ENCODE measurements at places on chromosomes 6 and 20.

DNA sequence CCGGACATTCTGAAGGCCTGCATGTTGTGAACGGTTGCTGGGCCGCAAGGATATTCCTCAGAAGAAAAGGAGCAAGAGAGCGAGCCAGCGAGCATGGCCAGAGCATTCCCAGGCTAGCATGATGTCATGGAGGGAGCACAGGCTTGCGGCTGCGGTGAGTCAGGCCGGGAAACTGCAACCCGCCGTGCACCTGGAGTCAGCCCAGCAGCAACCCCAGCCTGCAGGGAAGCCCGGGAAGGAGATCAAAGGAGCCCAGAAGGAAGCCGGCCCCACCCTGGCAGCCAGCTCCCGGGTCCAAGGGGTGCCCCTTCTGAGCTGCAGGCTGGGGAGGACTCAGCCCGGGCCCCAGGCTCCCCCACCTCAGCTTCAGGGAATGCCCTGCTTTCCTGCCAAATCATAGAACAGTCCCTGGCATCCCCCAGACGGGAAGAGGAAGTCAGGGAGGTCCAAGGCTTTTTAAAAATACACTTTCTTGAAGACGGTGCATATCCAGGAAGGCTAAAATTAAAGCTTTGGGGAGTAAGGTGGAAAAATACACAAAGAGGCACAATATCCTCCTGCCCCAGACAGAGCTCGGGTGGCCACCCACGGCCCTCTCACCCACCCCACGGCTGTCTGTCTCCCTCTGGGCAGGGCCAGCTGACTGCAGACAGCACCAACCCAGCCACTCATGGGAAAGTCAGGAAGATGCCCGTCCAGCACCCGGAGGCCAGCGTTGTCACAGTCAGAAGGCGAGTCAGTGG, 53.7 kb downstream of the BMP7 start:
- DNase-seq: peak; percentile 88

- no peak for DNase-seq
Observed at GRCh38 chr6:163341224-163342061, 73.1 kb upstream of the QKI start.

GRCh38 chr6:110875548-110876169, 1.1 kb downstream of the AMD1 start:
- DNase-seq: peak; percentile 77

DNA sequence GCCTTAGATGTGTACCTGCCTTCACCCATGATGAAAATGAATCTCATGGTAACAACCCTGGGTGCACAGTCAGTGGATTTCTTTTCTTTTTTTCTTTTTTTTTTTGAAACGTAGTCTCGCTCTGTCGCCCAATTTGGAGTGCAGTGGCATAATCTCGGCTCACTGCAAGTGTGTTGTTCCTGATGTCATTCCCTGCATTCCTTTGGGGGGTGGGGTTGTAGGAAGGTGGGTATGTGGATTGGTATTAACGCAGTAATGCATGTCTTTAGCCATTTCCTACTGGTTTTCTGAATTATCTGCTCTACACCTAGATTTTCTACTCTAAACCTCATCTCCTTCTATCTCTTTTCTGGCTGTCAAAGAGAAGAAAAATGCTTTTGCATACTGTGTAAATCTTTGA, 146.6 kb downstream of the RNF144B start:
- no peak for DNase-seq

- DNase-seq: no peak
Observed at GRCh38 chr6:137849181-137849980, 17.7 kb upstream of the TNFAIP3 start.

GRCh38 chr6:17413313-17413750, 19.9 kb downstream of the CAP2 start:
- no peak for DNase-seq

DNA sequence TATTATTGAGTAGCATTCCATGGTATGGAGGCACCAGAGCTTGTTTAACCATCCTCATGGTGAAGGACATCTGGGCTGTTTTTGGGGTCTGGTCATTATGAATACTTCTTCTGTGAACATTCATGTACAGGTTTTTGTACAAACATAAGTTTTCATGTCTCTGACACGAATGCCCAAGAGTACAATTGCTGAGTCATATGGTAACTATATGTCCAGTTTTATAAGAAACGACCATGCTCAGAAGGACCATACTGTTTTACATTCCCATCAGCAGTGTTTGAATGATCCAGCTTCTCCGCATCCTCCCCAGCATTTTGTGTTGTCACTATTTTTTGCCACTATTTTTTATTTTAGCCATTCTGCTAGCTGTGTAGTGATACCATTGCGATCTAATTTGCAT, 188.6 kb downstream of the KHDC1L start:
- DNase-seq: no peak

DNA sequence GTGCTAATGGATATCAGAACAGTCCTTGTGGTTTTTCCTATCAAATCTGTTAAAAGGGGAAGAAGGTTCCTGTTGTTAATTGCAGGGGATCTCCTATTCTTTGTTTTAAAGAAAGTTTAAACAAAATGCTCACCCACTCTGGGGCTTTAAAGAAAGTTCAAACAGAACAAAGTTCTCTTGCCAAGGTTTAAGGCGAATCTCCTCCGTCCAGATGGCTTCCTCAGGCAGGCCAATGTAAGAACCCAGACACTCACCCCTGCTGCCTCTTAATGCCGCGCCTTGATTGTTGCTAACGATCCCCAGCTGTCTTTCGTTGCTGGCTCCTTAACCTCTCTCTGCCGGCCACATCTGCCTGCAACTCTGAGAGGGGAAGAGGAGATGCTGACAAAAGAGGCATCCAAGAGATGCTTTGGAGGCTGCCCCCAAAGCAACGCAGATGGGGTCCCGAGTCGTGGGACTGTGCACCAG, 235.0 kb upstream of the PRDM1 start:
- peak; percentile 78 for DNase-seq

GRCh38 chr6:30508890-30509736, 19.8 kb downstream of the HLA-E start:
- DNase-seq: peak; percentile 12

DNA sequence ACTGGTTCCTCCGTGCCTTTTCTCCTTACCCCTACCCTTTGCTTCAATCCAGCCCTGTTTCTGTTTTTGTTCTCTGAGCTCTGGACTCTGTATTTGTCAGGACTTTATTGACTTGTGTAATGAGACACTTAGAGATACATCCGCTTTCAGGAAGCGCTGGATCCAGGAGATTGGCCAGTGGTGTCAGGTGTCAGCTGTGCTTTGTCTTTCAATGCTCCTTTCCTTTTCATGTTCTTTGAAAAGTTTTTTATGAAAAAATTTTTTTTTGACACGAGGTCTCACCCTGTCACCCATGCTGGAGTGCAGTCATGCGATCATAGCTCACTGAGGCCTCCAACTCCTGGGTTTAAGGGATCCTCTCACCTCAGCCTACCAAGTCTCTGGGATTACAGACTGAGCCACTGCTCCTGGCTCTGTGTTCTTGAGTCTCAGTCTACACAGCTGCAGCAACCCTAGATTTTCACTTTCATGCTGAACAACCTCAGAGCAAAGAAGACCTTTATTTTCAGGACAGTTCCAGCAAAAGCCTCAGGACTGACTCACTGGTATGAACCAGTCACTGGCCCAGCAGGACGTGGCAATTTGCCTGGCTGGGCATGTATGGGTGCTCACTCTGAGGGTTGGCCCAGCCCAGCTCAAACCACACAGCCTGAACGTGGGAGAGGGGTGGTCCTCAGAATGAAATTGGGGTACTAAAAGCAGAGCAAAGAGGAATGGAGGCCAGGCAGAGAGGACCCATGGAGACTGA, 108.5 kb downstream of the DHX35 start:
- no peak for DNase-seq

- DNase-seq: no peak
Observed at GRCh38 chr6:31892821-31893220, 4.7 kb downstream of the EHMT2 start.

DNA sequence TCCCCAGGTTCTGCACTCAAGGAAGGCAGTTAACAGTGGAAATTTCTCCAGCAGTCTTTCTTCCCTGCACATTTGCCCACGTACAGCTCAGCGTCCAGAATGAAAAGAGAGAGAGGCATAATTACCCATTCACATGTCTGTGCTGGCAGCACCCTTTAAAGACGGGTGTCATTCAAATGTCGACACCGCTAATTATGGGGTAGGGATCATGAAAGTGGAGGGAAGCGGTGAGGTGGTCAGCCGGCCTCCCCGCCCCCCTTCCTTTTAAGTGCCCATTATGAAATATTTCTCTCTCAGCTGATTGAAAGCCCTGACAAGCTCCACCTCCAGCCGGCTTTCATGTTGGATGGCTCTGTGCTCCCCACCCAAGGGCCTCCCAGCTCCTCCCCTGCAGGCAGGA, 246.1 kb downstream of the BMP7 start:
- DNase-seq: no peak

- no peak for DNase-seq
Observed at GRCh38 chr6:132190097-132190814, 211.0 kb downstream of the MOXD1 start.

DNA sequence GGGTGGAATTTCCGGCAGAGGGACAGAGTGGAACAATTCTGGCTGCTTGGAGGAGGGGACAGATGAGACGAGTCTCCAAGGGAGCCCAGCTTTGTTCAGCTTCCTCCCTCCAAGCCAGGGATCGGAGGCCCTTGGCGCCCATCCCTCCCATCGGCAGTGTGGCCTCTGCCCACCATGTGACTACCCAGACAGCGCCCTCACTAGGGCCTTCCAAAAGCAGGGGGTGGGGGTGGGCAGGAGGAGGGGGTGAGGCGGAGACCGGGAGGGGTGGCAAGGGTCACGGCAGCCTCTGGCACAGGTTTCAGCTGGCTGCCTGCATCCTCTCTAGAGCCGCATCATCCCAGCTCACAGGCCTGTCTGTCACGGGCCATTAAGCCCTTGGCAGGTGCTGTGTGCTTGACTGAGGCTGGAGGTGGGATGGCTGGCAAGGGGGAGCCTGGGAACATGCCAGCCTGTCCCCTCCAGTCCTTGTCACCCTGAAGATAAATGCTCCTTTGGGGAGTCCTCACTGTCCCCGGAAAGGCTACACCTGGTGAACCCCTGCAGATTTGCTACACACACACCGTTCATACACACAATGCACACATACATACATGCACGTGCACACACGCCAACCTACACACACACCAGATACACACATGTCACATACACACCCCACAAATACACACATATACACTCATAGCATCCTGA, 6.2 kb upstream of the FGD2 start:
- DNase-seq: no peak

GRCh38 chr20:4216866-4217265, 201.5 kb upstream of the RNF24 start:
- DNase-seq: no peak

DNA sequence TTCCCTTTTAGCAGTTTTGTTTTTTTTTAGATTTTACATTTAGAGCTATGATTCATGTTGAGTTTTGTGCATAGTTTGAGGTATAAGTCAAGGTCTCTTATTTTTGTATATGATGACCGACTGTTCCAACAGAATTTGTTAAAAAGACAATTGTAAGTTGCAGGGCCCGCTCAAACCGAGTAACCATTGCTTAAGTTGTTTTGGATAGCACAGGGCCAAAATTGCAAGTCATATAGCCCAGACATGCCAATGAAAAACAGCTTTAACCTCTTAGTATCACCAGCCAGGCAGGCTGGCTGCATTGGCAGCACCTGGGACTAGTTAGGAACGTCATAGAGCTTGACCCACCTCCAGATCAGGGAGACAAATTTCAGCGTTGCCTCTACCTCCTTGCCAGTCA, 47.3 kb downstream of the PFDN4 start:
- no peak for DNase-seq

GRCh38 chr6:85081102-85081501, 316.7 kb upstream of the TBX18 start:
- no peak for DNase-seq

DNA sequence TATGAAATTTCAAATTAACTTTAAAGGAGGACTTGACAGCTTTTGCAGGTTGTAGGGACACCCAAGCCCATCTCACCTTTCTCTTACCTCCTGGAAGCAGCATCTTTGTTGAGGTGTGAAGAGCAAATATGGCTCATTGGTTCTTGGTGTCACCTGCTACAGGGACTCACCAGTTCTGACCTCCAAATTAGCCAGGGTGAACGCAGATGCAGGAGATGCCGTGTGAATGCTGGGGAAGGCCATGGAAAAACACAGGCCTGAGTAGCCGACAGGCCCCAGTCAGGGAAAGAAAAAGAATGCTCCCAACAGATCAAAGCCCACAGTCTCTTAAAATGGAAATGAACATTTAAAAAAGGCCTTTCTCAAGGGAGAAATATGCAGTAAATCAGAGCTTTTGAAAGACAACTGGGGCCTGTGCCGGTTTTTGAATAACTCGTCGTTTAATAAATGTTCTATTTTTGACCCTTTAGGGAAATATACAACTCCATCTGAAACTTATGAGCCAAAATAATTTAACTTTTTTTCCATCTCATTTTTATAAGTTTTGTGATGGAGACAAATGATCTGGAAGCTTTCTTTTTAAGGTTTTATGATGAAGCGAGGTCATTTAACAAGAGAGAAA, 167.5 kb downstream of the CD83 start:
- DNase-seq: peak; percentile 56

DNA sequence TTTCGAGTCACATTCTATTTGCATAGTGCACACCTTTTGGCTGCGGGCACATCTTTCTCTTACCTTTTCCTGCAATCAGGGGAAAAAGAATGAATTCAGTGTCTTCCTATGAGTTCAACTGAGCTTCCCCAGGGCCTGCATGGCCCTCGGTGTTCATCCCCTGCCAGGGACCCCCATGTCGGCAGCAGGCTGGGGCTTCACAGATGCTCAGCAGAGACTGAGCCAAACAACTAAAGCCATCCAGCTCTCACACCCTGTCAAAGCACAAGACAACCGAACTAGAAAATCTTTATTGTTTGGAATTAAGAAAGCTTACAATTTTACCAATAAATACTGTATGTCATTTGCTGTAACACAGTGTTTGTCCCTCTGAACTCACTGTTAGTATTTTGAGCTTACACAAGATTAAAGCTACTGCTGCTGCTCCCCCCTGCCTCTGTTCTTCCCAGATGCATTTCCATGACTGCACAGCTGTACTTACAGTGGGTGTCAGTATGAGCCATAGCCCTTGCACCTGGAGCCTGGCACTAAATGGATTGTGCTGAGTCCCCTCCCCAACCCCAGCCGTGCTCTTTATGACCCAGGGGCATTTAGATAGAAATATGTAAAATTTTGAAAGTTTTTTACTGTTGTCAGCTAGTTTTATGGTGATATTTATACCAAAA, 205.8 kb downstream of the TMEM242 start:
- no peak for DNase-seq

- no peak for DNase-seq
Observed at GRCh38 chr6:96809119-96809518, 28.2 kb downstream of the GPR63 start.

GRCh38 chr6:166951670-166952060, 4.7 kb downstream of the RNASET2 start:
- peak; percentile 24 for DNase-seq
